ENCODE measurements at places on chromosomes 1 and 21. TPM values are rescaled to one million over a fixed set of nuclear protein-coding genes. Genes with fewer than 3 reads are reported as not detected.

GRCh38 chr21:44701023-44701400 is 4.0 kb downstream of the KRTAP10-12 start:
- H3K4me1 ChIP-seq: no peaks in the 10 kb centered on the region
- H3K27ac ChIP-seq: no peak overlapping the region
- no peak for DNase-seq
- peaks cover 26% of the 10 kb centered on the region for H3K27me3 ChIP-seq

DNA sequence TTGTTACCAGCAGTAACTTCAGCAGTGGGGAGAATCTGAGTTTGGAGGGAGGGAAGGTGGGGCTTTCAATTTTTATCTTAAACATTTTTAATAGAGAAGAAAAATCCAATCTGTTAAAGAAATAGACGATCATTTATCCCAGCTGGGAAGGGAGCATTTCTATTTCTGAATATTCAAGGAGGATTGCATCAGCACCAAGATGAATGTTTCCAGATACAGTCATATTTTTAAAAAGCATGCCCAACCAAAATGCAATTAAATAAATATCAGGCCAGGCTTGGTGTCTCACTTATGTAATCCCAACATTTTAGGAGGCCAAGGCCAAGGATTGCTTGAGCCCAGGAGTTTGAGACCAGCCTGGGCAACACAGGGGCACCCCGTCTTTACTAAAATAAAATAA is 1.7 kb upstream of the ATP1A4 start:
- H3K4me1 ChIP-seq: no peaks in the 10 kb centered on the region
- no peaks in the 10 kb centered on the region for H3K36me3 ChIP-seq
- DNase-seq: no peak
- no peaks in the 10 kb centered on the region for H3K27me3 ChIP-seq
- no peak overlapping the region for H3K27ac ChIP-seq
- H3K4me3 ChIP-seq: no peak overlapping the region

- H3K4me1 ChIP-seq: no peaks in the 10 kb centered on the region
- no peak overlapping the region for H3K4me3 ChIP-seq
- H3K27ac ChIP-seq: no peak overlapping the region
- no peaks in the 10 kb centered on the region for H3K36me3 ChIP-seq
- DNase-seq: no peak
Measured at GRCh38 chr1:154753426-154753825, 116.7 kb downstream of the KCNN3 start.

DNA sequence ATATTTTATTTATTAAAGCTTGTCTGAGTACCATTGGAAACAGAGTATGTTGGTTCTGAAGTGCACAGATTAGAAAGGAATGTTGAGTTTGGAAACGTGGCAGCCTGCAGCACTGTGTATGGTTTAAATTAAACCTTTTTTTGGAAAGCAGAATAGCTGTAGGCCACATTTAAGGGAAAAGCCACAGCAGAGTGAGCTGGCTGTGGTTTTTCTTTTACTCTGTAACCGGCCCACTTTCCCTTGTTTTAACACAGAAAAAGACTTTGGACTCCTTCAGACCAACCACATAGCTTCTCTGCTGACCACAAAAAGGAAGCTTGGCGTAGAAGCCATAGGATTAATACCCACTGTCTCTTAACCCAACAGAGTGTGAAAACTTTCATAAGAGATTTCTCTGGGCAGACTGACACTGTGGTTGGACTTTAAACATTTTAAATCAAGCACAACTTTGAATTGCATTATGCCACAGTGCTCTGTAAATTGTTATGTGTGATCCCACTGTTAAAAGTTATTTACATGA is 75.2 kb downstream of the NFIA start:
- H3K4me1 ChIP-seq: peaks cover 12% of the 10 kb centered on the region
- peak; percentile 95 for DNase-seq
- H3K36me3 ChIP-seq: no peaks in the 10 kb centered on the region
- no peak overlapping the region for H3K27ac ChIP-seq
- H3K27me3 ChIP-seq: no peaks in the 10 kb centered on the region
- H3K4me3 ChIP-seq: no peak overlapping the region

DNA sequence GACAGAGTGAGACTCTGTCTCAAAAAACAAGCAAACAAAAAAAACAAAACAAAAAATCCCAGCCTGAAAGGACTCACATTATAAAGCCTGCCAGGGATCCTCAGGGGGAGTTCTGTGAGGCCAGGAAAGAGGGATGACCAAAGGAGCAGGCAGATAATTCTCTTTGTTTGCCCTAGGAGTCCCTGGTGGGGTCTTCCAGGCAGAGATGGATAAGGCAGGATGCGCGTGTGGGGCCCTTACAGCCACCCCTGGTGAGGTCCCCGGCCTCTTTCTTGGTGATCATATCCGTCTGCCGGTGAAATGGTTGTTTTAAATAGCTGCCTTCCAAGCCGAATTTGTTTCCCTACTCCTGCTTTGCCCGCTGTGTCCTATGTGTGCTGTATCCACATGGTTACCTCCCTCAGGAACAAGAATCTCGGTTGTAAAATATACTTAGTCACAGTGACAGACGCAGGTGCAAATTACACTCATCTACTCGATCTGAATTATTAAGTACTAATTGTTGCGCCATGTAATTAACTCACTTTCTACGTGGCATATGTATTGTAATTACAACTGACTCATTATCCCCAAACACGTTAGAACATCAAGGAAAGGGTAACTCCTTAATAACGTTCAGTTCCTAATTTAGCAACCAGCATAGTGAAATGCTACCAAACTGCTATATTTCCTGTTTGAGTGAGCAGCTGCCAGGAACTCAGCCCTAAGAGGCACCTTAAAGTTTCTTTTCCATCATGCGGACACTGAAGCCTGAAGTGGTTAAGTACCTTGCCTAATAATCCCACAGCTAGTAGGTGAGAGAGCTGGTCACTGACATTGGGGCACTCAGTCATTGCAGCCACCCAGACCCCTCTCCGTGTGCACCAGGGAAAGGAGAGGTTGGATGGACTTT is 106.4 kb downstream of the ZSCAN20 start:
- no peaks in the 10 kb centered on the region for H3K4me1 ChIP-seq
- no peak for DNase-seq
- H3K36me3 ChIP-seq: no peaks in the 10 kb centered on the region
- no peak overlapping the region for H3K4me3 ChIP-seq

DNA sequence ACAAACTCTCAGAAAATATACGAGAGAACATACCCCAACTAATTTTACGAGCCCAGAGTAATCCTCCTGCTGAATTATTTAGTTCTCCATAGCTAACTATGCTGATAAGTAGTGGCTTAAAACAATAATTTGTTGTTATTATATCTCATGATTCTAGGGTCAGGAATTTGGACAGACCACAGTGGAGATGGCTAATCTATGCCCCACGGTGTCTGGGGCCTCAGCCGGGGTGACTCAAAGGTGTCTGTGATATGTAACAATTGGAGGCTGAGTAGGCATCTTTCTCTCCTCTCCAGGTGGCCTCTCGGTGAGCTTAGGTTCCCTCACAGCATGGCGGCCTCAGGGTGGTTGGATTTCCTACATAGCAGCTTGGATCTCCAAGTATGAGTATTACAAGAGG is 35.4 kb upstream of the FOXO6 start:
- H3K4me3 ChIP-seq: no peak overlapping the region
- no peak overlapping the region for H3K27ac ChIP-seq
- H3K36me3 ChIP-seq: no peaks in the 10 kb centered on the region
- H3K4me1 ChIP-seq: no peaks in the 10 kb centered on the region

DNA sequence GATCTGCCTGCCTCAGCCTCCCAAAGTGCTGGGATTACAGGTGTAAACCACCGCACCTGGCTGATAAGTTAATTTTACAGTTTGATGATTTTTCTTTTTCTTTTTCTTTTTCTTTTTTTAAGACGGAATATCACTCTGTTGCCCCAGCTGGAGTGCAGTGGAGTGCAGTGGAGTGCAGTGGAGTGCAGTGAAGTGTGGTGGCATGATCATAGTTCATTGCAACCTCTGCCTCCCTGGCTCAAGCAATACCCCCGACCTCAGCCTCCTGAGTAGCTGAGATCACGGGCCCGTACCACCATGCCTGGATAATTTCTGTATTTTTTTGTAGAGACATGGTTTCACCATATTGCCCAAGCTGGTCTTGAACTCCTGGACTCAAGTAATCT is 84.4 kb upstream of the CXADR start:
- no peak for DNase-seq
- no peaks in the 10 kb centered on the region for H3K27me3 ChIP-seq
- H3K4me3 ChIP-seq: no peak overlapping the region
- no peaks in the 10 kb centered on the region for H3K4me1 ChIP-seq

- H3K27ac ChIP-seq: no peak overlapping the region
- DNase-seq: no peak
- H3K4me3 ChIP-seq: no peak overlapping the region
- peaks cover 8% of the 10 kb centered on the region for H3K36me3 ChIP-seq
Measured at GRCh38 chr1:230235876-230236275, 168.8 kb downstream of the GALNT2 start.

GRCh38 chr1:89938171-89939055 is 56.5 kb upstream of the ZNF326 start:
- H3K4me3 ChIP-seq: no peak overlapping the region
- DNase-seq: peak; percentile 67
- H3K36me3 ChIP-seq: no peaks in the 10 kb centered on the region
- H3K4me1 ChIP-seq: peaks cover 6% of the 10 kb centered on the region
- H3K27me3 ChIP-seq: no peaks in the 10 kb centered on the region
- no peak overlapping the region for H3K27ac ChIP-seq

DNA sequence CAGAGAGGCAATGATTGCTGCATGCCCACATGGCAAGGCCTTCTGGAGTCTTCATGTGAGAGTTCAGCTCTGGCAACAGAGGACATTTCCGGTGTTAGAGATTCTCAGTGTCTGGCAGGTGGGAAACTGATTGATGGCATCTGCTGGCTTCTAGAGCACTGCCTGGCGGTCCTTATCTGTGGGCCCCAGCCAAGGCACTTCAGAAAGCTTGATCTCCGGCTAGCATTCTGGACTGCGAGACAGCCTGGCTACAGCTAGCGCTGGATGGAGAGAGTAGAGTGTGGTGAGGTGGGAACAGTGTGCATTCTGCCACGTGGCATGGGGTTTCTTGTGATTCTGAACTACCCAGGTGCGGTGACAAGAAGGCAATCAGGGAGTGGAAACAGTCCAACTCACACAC is 9.4 kb downstream of the ZNF678 start:
- no peak overlapping the region for H3K27ac ChIP-seq
- DNase-seq: no peak
- no peak overlapping the region for H3K4me3 ChIP-seq
- no peaks in the 10 kb centered on the region for H3K36me3 ChIP-seq
- H3K4me1 ChIP-seq: no peaks in the 10 kb centered on the region

- H3K4me1 ChIP-seq: no peaks in the 10 kb centered on the region
- no peak overlapping the region for H3K27ac ChIP-seq
- no peak for DNase-seq
- no peaks in the 10 kb centered on the region for H3K36me3 ChIP-seq
- no peak overlapping the region for H3K4me3 ChIP-seq
Measured at GRCh38 chr1:229950908-229951307, 116.1 kb upstream of the GALNT2 start.

GRCh38 chr1:20867847-20868246 is 80.7 kb upstream of the HP1BP3 start:
- no peak overlapping the region for H3K27ac ChIP-seq
- no peak for DNase-seq
- no peaks in the 10 kb centered on the region for H3K27me3 ChIP-seq
- H3K4me3 ChIP-seq: no peak overlapping the region
- H3K36me3 ChIP-seq: peaks cover 11% of the 10 kb centered on the region
- H3K4me1 ChIP-seq: no peaks in the 10 kb centered on the region

- H3K27me3 ChIP-seq: no peaks in the 10 kb centered on the region
- H3K4me1 ChIP-seq: no peaks in the 10 kb centered on the region
- no peak overlapping the region for H3K27ac ChIP-seq
- H3K36me3 ChIP-seq: no peaks in the 10 kb centered on the region
Measured at GRCh38 chr1:240869071-240869470, 257.1 kb upstream of the GREM2 start.

- H3K27me3 ChIP-seq: no peaks in the 10 kb centered on the region
- peaks cover 10% of the 10 kb centered on the region for H3K4me1 ChIP-seq
- no peak overlapping the region for H3K27ac ChIP-seq
- no peaks in the 10 kb centered on the region for H3K36me3 ChIP-seq
Measured at GRCh38 chr21:36065497-36066036, 4.3 kb upstream of the CBR1 start.

- DNase-seq: peak; percentile 41
- peaks cover 23% of the 10 kb centered on the region for H3K4me1 ChIP-seq
- peaks cover 5% of the 10 kb centered on the region for H3K36me3 ChIP-seq
- peak within 1 kb of the TSS; percentile 80 for H3K27ac ChIP-seq
- H3K27me3 ChIP-seq: no peaks in the 10 kb centered on the region
- peak within 1 kb of the TSS; percentile 64 for H3K4me3 ChIP-seq
Measured at GRCh38 chr1:966135-966703, at the start of gene PLEKHN1. TSS of gene PLEKHN1 (plus strand) at chr1:966482. CDS start at chr1:966532, 50 bp downstream.

- H3K27ac ChIP-seq: no peak overlapping the region
- H3K4me3 ChIP-seq: peak overlapping the region; percentile 38
- H3K36me3 ChIP-seq: no peaks in the 10 kb centered on the region
- H3K27me3 ChIP-seq: no peaks in the 10 kb centered on the region
- peaks cover 10% of the 10 kb centered on the region for H3K4me1 ChIP-seq
- DNase-seq: no peak
Measured at GRCh38 chr1:178005450-178005849, 35.6 kb upstream of the SEC16B start.

DNA sequence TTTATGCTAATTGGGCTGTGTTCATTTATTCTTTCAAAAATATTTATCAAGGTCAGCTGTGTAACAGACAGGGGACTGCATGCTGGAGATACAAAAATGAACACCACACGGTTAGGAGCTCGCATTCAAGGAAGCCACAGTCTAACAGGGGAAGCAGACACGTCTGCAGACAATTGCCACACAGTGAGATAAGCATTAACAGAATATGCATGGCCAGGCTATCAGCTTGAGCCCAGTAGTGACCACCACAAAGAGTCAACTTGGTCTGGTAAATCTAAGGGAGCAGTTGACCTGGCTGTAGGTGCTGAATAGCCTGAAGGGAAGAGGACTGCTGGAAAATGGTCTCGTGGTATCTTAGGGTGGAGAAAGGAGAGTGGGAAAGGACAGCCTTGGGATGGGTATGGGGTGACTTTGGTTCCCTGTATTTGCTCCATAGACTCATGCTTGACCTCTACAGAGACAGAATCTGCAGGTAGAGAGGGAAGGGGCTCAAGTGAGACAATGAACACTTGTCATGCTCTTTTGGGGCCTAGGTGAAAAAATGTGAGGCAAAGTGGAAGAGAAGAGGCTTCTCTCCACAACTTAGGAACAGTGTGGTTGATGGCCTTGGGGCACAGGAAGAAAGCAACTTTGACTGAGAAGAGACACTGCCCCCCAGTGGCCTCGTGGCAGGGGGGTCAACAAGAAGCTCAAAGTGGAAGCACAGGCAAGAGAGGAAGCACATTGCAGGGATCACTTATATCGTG is 7.6 kb upstream of the NPL start:
- H3K4me3 ChIP-seq: no peak overlapping the region
- H3K27ac ChIP-seq: no peak overlapping the region
- H3K27me3 ChIP-seq: peaks cover 5% of the 10 kb centered on the region
- no peaks in the 10 kb centered on the region for H3K36me3 ChIP-seq
- DNase-seq: no peak
- H3K4me1 ChIP-seq: no peaks in the 10 kb centered on the region

- no peaks in the 10 kb centered on the region for H3K36me3 ChIP-seq
- H3K4me3 ChIP-seq: peak overlapping the region; percentile 72
- peaks cover 19% of the 10 kb centered on the region for H3K4me1 ChIP-seq
- H3K27me3 ChIP-seq: no peaks in the 10 kb centered on the region
Measured at GRCh38 chr1:100353988-100354387, 1.7 kb downstream of the CDC14A start.

- no peak overlapping the region for H3K4me3 ChIP-seq
- no peaks in the 10 kb centered on the region for H3K36me3 ChIP-seq
- H3K27me3 ChIP-seq: no peaks in the 10 kb centered on the region
- no peak overlapping the region for H3K27ac ChIP-seq
- peaks cover 3% of the 10 kb centered on the region for H3K4me1 ChIP-seq
Measured at GRCh38 chr1:30034627-30035521, 688.5 kb downstream of the MATN1 start.

Gene RGL1
- total RNA-seq: 9.6 TPM

Gene C1QA
- total RNA-seq: not detected

Gene TMPRSS15
- not detected for total RNA-seq

Gene ATAD3C
- total RNA-seq: 1.8 TPM

Gene B3GALT5
- total RNA-seq: 2.5 TPM

Gene FPGT
- 9.1 TPM for total RNA-seq

All from astrocyte (in vitro differentiated cells and primary cell).